ENCODE measurements at places on chromosomes 1 and 21.

DNA sequence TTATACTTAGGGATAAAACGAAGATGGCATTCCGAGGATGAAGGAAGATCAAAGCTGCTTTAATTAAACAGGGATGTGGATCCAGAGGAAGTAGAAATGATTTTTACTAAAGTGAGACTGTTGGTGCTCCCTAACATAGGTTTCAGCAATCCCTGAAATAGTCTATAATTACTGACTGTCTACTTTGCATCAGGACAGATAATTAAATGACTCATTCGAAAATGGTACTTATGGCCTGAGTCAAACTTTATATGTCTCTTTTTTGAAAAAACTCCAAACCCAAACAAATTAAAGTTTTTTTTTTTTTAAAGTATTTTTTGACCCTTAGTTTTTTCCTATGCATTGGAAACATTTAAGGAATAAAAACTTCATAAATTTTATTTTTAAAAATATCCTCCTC lies 90.3 kb downstream of the LYST start:
- DNase-seq, result no peak

DNA sequence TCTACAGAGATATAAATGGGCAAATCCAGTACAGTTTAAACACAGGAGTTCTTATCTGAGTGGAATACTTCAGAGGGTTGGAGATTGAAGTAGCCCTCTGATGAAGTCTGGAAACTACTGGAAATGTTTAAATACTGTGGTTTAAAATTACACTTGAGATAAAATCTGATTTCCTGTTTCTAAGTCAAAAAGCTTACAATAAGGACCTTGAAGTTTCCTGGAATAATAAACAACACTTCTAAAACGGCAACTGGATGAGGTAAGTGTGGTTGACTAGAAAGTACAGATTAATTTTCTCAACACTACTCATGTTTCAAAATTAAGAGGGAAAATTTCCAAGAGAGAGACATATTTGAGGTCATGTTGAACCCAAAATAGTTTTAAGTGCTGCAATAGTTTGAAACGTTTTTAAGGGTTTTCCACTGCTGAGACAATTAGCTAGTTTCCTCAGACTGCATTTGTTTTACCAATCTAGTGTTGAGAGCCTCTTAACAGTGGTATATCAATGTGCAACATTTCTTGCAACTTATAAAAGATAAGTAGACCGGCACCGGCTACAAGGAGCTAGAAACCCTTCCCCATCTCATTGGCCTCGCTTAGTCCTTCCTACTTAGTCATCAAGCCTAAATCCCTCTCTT lies 27.4 kb downstream of the KCNA3 start:
- DNase-seq, result no peak

- no peak for DNase-seq
Observed at GRCh38 chr1:46818591-46818990, 19.7 kb downstream of the CYP4B1 start.

- no peak for DNase-seq
Observed at GRCh38 chr1:223007935-223008334, 135.1 kb downstream of the TLR5 start.

DNA sequence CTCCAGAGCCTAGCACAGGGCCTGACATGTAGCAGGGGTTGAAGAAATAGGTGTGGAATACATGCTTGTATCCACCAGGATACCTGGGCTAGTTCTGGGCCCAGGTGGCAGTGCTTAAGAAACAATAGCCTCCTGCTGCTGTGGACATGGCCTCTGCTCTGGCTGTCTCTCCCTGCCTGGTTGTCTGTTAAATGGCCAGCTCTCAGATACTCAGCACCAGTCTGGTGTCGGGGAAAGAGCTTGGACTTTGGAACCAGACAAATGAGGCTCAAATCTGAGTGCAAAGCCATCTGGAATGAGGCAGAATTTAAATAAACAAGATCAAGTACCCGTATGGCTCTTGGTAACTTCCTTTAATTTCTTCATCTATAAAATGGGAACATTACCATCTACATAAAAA lies 31.5 kb downstream of the SESN2 start:
- no peak for DNase-seq

- peak; percentile 42 for DNase-seq
Observed at GRCh38 chr1:155134880-155135414, 705 bp upstream of the SLC50A1 start.

DNA sequence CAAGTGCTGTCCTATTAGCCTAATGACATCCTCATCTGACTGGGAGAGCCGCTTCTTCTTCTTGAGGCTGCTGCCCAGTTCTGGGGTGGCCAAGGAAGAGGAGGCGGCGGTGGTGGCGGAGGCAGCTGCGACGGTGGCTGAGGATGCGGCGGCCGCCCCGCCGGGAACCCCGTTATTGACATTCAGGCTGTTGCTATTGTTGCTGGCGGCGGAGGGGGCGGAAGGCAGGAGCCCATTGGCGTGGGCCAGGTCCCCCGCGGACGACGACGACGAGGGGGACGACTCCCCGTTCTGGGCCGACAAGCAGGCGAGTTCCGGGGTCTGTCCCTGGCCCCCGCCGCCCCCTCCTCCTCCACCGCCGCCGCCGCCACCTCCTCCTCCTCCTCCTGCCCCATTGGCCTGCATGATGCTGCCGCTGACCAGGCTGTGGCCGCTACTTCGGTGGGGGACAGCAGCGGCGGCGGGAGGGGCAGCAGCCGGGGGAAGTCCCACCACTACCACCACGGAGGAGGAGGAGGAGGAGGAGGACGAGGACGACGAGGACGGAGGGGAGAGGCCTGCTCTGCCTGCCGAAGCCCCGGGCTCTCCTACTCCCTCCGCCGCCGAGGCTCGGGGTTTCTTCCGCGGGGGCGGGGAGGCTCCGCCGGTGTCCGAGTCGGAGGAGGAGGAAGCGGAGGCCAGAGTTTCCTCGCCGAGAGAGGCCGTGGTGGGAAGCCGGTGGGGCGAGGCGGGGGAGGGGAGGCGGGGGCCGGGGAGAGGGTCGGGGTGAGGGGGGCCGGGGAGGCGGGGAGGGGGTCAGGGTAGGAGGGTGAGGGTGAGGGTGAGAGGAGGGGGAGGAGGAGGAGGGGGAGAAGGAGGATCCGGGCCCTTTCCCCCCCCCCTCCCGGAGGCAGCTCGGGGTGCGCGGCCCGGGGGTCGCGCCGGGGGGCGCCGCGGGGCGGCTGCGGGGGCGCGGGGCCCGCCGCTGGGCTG lies 610 bp downstream of the WDR26 start:
- DNase-seq, result peak; percentile 56

GRCh38 chr1:171590022-171590421 lies 32.0 kb upstream of the MYOCOS start:
- DNase-seq, result no peak

GRCh38 chr1:109148987-109149561 lies 35.2 kb downstream of the ELAPOR1 start:
- DNase-seq, result no peak

- DNase-seq, result no peak
Observed at GRCh38 chr1:3674100-3675094, 22.1 kb downstream of the TP73 start.

DNA sequence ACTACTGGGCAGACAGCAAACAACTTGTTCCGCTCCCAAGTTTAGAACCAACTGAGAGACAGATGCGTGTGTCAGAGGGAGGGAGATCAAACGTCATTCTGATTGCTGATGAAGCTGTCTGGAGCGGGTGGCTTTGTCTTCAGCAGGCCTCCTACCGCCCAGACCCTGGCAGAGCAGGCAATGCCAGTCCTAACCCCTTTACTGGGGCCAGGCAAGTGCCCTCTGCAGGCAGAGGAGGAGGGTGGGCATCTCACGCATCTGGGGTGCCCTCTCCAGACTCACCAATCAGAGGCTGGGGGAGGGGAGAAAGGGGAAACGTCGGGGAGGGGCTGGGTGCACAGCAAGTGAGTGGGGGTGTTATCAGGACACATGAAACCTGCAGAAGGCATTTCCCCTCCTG lies 126.6 kb downstream of the ACTL8 start:
- DNase-seq, result no peak

GRCh38 chr1:190436615-190437014 lies 41.0 kb downstream of the BRINP3 start:
- DNase-seq, result no peak

DNA sequence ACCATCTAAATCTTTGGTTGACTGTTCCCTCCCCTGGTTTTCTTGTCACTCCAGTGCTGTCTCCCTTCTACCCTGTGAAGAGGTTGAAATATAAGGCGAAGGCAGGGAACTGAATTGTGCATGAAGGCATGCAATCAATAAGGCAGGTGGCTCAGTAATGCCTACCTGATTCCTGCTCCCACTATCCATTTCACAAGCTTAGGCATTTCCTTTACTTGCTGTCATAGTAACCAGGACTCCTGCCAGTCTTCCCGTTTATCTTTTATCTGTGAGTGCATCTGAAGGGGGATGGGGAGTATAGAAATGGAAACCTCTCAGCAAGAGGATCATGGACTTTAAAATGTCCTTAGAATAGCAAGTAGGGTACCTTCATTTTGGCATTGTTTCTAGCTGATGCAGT lies 40.5 kb downstream of the MRPS6 start:
- no peak for DNase-seq

DNA sequence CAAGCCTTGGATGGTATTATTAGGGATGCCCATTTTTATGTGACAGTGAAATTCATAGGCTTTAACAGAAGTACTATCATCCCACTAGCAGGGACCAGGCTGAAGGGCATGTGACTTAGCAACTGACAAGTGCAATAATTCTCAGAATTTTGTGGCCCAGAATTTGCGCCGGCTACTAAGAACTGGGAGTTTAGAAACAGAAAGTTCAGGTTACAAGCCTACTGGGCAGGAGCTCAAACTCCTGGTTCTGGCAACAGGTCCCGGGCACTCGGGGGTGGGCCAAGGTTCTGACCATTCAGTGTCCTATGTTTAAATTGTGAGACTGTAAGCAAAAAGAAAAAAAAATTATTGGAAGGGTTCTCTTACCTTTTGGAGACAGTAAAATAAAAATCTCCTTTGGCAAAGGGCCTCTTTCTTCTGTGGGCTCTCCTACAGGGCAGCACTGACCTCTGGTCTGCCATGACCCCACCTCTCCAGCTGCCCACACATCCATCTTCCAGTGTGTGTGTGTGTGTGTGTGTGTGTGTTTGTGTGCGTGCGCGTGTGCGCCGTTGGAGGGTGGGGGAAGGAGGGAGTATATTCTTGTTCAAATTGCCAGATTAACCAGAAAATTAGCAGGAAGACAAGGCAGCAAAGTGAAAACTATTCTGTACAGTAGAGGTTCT lies 26.1 kb downstream of the IRF2BP2 start:
- DNase-seq, result peak; percentile 13

- no peak for DNase-seq
Observed at GRCh38 chr1:162944974-162945674, 84.1 kb upstream of the CCDC190 start.

DNA sequence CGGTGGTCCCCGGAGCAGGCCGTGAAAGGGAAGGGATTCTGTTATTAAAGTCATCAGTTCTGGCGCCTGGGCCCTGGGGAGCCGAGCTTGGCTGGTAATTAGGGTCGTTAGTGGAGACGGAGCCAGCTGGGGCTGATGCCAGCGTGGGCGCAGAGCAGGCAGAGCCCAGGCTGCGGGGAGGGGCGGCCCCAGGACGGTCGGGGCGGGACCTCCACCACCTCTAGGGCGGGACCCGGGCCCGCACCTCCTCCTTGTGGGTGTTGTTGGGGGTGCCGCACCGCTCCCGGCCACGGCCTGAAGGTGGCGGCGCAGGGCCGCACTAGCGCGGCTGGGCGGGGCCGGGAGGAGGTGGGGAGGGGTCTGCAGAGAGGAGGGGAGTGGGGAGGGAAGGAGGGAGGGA lies 470.6 kb downstream of the PTPRU start:
- DNase-seq, result no peak

DNA sequence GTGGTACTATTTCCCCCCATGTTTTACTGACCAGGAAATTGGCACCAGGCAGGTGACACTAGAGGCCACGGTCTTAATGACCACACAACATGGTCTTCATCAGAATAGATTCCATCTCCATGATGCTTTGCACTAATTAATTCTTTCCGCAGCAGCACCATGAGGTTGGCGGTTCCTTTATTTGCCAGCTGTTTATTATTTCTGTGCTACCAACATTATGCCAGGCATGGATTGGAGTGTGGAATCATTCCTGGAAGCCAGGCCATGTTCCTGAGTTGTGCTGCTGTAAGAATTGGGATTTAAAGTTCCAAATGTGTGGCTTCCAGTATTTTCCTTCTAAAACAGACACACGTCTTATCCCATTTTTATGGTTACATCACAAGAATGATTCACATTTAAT lies 107.8 kb downstream of the NFIA start:
- DNase-seq, result no peak

- DNase-seq, result no peak
Observed at GRCh38 chr1:62088439-62088838, 106.2 kb upstream of the L1TD1 start.

DNA sequence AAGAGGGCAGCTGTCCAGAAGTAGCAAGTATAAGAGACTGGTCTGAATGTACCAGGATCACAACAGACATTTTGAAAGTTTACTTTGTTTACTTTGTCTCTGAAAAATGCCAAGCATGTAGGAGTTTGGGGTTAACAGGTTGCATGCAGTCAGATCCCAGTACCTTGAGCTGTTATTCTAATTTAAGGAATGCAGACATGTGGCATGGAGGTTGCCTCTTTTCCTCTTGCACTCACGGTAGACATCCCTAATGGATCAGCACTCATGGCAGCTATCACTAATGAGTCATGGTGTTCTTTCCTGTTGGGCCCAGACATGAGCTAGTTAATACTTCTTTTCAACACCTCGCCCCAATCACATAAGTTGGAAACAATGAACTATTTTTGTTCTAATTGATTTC lies 67.3 kb downstream of the GADD45A start:
- no peak for DNase-seq

All from amygdala (tissue), 56 donors.